ENCODE measurements at places on chromosomes 5 and 9.

GRCh38 chr9:96487029-96487396 lies 37.0 kb downstream of the HABP4 start:
- DNase-seq, result no peak

DNA sequence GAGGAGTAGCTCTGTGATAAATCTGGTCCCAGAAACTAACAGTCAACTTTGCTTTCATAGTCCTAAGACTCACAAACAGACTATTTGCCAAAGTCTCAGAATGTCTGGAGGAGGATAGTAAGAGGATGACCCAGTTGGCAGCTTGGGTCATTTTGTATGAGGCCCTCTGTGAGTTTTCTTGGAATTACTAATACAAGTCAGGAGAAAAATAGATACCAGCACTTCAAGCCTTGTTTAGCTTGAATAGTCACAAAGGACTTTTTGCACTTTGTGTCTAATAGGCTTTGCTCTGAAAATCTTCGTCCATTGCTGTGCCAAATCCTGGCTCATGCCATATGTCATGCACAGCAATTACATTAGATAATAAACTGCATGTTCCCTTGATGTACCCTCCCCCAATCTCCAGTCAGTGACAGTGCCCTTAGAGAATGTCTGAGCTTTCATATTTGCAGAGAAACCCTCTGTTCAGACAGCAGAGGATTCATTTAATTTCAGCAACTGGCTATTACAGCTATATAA lies 612.8 kb downstream of the CSNK1G3 start:
- DNase-seq, result no peak

- no peak for DNase-seq
These were observed 137.8 kb upstream of the MAP1B start for GRCh38 chr5:71969460-71969859.

GRCh38 chr5:163387589-163388343 lies 49.6 kb upstream of the CCNG1 start:
- DNase-seq, result no peak

DNA sequence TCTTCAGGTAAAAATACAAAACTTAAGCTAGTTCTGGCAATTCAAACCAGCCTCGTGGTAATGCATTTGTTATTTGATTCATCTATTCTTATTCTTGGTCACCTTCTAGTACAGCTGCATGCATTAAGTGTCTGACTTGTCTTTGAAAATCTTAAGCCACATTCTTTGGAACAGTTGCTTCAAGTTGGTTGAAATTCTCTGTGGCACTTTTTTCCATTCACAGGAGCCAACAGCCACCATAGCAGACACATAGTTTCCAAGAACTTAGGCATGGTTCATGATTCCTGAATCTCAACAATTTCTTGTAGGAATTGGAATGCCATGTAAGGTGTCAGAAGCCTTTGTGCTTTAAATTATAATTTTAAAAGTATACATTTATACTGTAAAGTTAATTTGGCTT lies 47.4 kb upstream of the MEF2C start:
- DNase-seq, result no peak

DNA sequence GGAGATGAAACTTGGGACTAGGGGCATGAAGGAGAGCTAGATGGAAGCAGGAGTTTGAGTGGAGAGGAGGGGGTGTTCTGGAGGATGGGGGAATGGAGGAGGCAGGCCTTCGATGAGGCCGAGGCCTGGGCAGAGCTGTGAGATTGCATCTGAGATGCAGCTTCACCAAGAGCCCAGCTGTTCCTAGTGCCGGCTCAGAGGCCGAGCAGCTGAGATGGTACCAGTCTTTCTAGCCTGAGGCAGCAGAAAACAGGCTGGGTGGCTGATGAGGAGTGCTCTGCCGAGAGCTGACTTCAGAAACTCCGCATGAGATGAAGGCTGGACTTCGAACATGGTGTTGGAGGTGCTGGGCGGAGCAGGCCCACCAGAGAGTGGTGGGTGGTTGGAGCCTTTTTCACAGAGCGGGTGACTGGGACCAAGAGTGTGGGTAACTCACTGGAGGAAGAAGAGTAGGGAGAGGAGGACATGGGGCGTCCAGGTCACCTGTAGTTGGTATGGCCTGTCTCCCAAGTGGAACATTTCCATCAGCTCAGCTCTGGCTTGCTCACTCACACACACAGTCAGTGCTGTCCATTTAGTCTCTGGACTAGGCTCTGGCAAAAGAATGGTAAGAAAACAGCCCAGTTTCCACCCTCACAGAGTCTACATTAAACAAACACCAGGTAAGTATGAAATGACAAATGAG lies 54.7 kb downstream of the TMOD1 start:
- no peak for DNase-seq

DNA sequence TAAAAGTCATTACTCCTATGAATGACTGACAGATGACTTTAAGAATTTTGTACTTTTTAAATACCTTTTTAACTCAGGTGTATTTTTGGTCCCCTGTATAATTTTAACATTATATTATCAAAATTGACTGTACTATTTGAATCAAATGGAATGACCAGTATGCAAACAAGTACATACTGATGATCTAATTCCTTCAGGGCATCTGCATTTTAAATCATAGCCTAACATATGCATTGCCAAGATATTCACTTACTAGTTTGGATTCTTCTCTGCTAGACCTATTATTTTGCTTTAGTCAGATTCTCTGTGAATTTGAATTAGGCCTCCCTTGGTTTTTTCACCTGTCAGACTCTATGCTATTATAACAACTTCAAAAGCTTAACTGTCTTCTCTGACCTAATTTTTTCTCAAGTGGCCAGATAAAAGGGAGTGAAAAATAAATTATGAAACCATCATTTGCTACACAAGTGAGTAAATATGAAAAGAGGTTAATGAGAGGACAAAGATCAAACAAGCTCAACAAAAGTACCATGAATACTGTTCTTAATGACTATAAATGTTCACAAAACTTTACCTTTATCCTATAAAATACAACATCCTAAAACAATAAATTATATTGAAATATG lies 1505.2 kb upstream of the CDH9 start:
- DNase-seq, result no peak

Data from GM12891 (cell line).